ENCODE measurements at places on chromosomes 11 and 22.

GRCh38 chr11:124950601-124951330, 3.2 kb upstream of the CCDC15 start:
- DNase-seq: no peak

DNA sequence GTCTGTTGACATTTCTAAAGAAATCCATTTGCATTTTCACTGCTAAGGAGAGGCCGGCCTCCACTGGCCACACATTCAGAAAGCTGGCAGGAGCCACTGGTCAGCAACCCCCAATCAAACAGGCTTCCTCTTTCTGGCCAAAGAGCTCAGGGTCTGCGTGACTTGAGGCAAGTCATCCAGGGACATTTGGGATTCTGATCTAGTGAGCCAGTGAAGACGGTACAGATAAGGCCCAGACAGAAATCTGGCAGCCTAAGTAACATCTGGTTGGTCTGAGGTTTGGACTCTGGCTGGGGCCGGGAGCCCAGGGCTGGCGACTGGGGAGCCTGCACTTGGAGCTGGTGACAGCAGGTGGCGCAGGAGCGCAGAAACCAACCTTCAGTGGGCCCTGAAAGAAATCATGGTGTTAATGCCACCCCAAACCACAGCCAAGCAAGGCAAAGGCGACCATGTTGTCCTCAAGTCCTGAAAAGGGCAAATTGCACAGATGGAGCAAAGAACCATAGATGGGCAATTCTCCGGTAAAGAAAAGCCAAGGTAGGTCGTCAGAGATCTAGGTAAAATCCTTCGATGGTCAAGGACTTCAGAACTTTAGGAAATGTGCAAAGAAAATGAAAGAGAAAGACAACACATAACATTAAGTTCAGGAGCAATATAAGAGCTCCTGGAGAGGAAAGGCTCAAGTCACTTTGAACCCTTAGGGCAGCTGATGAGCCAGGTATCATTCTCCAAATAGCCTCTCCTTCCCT, 99.4 kb upstream of the BLID start:
- DNase-seq: no peak

GRCh38 chr22:39559456-39560105, 11.0 kb upstream of the CACNA1I start:
- no peak for DNase-seq

DNA sequence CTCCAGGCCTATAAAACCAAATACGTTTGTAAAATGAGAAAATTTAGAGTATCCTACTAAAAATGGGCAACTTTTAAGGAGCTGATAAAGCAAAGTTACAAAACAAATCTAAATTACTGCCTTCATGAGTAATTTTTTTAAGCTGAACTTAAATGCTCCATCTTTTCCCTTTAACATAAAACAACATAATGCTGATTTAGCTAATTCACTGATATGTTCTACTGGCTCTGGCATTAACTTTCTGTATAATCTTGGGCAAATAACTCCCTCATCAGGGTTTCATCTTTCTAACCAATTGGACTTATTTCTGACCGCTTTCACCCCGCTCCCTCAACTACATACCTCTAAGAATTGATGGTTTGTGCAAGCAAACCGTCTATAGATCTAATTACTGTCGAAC, 362 bp downstream of the OR10A3 start:
- DNase-seq: no peak

DNA sequence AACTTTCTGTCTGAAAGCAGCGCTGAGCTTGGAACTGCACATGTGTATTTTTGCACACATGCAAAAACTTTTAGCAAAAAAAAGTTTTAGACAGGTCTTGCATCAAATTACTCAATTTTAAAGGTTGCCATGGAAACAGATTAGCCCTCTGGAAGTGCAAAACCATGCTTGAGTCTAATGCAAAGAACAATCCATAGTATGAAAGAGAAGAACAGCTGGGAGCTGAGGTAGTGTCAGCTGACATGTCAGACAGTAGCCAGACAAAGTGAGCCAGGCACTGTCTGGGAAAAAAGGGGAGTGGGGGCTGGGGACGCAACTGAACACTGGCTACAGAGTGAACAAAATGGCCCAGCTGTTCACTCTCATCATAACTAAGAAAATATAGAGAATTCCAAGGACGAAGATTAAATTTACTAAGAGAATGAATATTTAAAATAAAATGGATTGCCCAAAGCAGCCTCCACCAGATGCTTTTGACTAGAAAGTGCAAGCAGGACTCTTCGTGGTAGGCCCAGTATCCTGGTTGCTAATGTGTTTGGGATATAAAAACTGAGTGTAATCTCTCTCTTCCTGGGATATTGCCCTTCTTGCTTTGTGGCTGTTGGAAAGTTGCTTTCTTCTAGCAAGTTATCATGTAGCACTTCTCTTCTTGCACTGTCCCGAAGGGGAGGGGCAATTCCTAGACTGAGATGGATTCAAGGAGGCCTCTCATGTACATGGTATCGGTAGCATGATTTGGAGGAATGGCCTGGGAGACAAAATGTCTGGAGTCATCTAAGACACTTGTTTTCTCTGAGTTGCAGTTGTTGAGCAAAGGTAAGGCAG, 434.1 kb upstream of the FAT3 start:
- DNase-seq: no peak

DNA sequence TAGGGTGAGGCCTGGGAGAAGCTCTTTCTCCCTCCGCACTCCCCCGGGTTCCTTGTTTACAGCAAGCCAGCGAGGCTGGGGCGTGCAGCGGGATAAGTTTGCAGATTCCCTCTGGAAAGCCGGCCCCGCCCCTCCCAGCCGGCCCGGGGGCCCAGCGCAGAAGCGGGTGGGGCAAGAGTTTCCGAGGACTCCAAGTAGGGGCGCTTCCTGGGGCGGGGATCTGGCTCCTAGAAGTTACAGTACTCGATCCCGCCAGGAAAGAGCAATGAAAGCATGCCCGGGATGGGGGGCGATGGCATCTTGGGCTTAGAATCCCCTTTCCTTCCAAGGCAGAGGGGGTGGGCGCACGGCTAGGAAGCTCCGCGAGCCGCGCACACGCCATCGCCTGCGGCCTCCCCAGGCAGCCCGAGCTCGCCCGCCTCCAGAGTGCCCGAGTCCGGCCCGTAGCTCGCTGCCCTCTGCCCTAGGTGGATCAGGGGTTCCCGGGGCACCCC, 385 bp downstream of the TST start:
- DNase-seq: no peak

DNA sequence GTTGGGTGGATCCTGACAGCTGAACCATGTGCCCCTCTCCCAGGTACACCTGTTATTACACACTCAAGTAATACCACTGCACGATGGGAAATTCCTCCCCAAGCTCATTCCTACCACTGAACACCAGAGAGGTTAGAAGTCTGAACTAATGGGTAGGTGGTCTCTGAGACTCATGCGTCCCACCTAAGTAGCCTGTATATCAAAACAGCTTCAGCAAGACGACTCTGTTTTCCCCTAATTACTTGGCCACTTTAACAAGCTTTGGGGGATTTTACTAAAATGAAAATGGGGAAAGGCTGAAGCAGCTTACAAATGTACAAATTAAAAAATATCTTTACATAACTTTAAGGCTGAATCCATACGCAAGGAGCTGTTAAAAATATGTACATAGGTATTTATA, 29.4 kb downstream of the LGR4 start:
- DNase-seq: no peak

DNA sequence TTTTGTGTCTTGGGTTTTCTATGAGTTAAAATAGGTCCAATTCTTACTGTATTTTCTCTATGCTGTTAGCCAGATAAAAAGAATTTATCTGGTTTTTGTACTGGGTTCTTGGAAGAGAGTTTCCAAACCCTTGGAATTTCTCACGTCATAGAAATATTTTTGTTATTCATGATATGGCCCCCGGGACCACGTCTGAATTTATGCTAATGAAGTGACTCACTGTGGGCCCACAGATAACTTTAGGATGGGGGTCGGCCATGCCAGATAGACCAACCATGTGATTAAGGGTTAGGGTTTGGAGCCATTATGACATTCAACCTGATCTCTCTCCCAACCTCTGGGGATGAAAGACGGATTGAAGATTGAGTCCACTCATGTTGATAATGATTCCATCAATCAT, 35.6 kb upstream of the DDI1 start:
- no peak for DNase-seq

DNA sequence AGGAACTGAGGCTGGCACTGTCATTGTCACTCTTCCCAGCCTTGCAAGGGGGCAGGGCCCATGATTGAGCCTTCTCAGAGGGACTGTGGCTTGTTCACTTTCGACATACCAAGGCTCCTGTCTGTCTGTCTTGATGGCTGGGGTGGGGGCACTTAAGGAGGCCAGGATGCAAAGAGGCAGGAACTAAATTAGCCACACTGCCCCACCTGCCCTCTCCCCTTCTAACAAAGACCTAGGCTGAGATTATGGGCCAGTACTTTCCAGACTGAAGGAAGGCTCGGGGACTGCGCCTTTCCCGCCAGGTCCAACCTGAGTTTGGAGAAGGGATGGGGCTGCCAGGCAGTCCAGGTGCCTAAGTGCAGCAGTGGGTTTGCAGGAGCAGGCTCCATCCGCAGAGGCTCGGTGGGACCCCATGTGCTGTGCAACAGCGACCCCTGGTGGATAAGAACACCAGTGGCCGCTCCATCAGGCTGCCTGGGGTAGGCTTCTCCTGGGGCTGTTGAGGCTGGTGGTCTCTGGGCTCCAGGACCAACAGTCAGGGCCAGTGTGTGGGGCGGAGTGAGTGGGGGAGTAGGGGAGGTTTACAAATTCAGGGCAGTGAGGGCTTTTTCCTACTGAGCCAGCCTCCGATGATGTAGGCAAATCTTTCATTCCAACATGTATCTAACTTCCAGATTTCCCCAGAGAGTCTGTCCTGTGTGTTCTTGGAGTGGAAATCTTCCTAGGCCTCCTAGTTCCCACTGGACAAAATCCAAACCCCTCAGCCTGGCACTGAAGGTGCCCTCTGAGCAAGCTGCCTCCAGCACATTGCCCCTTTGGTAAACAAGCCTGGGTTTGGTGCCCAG, 93.9 kb downstream of the INSC start:
- DNase-seq: peak; percentile 65

- DNase-seq: no peak
Measured at GRCh38 chr11:45343444-45343843, 57.3 kb upstream of the SYT13 start.

DNA sequence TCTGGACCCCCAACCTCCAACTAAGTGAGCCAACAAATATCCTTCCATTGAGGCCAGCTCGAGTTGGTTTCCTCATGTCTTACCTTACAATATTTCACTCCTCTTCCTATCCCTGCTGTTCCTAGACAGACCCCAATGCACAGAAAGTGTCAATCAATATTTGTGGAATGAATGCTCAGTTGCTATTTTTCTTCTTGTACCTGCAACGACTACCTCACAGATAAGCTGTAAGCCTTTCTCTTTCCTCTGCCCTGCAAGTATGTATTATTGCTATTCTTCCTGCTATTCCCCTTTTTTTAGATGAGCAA, 26.8 kb upstream of the CREB3L1 start:
- peak; percentile 15 for DNase-seq

DNA sequence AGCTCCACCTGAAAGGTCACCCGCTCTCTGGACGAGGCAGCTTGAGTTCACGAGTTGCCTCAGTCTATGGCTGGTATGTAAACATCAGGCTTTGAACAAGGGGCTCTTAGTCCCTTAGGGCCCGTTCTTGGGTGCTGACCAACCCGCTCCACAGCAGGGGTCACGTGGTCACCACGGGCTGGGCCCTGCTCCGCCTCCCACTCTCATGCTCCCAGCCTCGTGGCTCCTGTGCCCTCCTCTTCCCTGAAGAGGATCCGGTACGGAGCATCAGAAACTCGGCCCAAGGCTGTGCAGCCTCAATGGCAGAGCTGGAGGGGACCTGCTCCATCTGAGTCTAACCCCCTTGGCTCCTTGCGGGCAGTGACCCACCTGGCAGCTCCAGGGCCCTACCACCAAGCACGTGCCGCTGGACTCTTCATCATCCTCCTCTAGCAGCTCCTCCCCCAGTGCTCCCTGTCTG, 54.2 kb upstream of the TTLL12 start:
- DNase-seq: no peak

DNA sequence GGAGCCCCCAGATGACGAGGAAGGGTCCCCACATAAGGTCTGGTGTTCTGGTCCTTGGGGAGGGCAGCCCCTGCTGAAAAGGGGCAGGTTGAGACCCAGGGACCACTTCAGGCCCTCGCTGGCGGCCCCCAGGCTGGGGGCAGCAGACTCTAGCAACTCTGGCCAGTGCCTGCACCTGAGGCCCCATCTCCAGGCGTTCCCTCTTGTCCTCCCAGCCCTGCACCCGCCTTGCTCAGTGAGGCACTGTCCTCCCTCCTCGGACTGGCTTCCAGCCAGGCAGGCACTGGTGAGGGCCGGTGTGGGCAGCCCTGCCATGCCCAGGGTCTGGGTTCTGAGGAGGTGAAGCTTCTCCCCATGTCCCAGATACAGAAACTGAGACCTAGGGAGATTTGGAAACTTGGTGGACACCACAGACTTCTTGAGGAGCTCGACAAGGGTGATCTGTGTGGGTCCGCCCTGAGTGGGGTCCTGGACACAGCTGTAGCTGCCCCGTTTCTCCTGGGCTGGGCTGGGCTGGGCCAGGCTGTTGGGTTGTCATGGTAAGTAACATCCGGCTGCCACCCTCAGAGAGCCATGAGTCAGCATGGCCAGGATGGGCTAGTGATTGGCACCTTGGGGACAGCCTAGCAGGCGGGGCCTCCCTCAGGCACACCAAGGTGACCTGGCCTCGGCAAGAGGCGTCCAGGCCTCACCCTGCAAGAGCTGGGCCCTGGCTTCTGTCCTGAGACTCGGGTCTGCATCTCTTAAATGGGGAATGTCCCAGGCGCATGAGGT, 11.1 kb upstream of the PHLDA2 start:
- no peak for DNase-seq

DNA sequence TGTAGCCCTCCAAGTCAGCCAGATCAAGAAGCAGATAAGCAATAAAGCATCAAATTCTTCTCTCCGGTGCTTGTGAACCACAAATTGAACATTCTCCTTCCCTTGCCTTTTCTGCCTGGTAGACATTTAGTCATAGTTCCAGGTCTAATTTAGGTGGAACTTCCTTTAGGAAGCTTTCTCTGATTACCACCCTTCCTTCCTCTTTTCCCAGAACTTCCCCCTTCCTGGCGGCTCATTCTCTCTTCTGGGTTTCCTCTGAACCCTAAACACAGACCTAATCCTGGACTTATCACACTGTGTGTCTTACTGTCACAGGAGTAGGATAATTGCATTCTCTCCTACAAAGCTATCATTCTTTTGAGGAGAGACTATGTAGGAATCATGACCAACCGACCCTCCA, 61.9 kb downstream of the RCN1 start:
- DNase-seq: no peak

Measured in natural killer cell treated with Interleukin-12 subunit alpha and Interleukin-12 subunit beta and Interleukin-15 and Interleukin-18, amount 100 ng/mL, for 72 hours (primary cell).